ENCODE measurements at places on chromosomes 13 and 19. TPM values are rescaled to one million over a fixed set of nuclear protein-coding genes. Genes with fewer than 3 reads are reported as not detected.

Gene DBP
- total RNA-seq = 1.5 TPM

Gene HSD11B1L
- total RNA-seq = 6.3 TPM

Gene PLK5
- total RNA-seq = not detected

Gene GNG8
- not detected for total RNA-seq

Data from bladder microvascular endothelial cell (primary cell).